ENCODE measurements at places on chromosomes 4 and X.

DNA sequence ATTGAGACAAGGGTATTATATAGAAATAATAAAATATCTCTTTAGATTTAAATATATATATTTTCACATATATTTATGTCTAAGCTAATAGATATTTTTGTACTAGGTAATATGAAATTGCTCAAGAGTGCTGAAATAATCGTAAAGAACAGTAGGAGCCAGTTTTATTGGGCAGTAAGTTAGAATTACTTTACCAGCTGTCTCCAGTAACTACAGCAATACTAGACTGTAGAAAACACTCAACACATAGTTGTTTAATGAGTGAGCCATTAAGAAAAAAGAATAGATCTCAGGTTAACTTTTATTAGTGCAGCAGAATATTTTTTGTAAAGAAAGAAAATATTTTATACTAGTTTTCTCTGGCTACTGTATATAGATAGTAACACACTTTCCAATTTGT lies 715.2 kb downstream of the TRIML1 start:
- DNase-seq, result no peak

GRCh38 chr4:85367815-85368214 lies 107.1 kb upstream of the ARHGAP24 start:
- no peak for DNase-seq

DNA sequence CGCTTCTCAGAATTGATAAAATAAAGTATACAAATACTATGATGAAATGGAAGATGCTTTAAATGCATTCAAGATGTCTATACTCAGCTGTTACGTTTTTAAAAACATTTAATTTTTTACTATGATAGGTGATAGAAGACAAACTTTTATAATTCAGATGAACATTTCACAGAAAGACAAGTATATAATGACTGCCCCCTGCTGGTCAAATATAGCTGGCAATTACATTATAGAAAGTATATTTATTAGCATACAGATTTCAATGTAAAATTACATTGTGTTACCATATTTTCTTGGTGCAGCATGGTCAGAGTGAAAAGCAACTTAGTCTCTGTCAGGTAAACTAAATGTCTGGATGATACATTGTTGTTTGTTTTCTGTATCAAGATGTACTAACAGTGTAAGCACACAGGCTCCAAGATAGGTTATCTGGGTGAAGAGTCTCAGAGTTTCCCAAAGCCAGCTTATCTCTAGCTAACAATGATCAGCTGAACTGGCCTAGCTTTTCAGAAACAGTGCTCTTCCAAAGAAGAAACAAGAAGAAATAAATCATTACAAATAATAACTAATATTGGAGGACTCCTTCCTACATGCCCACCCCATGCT lies 54.1 kb downstream of the SRPX start:
- DNase-seq, result no peak

DNA sequence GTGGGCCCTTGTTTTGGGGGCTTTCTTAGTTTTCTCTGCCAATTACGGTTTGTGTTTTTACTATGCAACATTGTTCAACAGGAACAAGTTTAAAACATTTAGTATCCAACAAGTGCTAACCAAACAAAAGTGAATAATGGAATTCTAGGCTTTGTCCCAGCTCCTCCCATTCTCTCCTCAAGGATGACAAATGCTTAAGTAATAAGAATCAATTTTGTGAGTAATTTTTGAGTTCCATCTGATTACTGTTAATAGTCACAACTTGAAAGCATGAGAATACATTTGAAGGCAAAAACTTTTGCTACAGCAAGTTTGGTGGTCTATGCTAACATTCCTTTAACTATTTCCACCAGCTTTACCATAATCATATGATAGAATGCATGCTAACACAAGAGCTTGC lies 78.1 kb upstream of the HPGD start:
- DNase-seq, result no peak

DNA sequence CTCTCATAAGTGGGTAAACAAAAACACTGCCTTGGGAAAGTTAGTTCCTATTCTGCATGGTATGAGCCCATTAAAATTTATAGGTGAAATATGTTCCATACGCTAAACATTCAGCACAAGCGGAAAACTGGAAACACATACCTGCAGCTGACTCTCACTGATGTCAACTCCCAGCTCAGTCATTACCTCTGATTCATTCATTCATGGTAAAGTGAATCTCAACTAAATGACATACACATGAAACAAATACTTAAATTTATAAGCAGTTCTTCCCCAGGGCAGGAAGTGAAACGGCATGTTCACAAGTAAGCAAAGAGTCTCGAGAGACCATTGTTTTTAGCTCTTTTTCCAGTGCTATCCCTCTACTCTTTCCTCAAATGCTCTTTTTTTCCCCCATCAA lies 1.6 kb downstream of the SLC10A6 start:
- no peak for DNase-seq

DNA sequence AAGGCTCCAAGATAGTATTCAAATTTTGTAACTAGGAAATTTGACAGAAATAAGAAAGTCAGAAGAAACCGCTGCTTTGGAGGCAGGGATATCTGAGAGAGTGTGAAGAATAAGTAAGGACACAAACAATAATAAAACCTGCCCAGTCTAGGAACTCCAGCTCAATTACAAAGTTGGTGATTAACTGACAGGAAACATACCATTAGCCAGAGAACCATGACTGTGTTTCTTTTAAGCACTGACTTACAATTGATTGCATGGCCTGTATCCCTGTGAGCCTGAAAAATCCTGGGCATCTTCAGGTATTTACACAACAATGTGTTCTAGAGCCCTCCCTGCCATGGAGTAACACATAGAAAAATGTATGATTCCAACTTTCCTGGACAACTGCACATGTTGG lies 127.4 kb downstream of the GRIA3 start:
- no peak for DNase-seq

- no peak for DNase-seq
Measured at GRCh38 chr4:38113551-38113950, 153.4 kb downstream of the PTTG2 start.

GRCh38 chrX:119177278-119177677 lies 49.7 kb upstream of the KIAA1210 start:
- no peak for DNase-seq

All from T-helper 17 cell (primary cell).